ENCODE measurements at places on chromosomes 3 and 15.

DNA sequence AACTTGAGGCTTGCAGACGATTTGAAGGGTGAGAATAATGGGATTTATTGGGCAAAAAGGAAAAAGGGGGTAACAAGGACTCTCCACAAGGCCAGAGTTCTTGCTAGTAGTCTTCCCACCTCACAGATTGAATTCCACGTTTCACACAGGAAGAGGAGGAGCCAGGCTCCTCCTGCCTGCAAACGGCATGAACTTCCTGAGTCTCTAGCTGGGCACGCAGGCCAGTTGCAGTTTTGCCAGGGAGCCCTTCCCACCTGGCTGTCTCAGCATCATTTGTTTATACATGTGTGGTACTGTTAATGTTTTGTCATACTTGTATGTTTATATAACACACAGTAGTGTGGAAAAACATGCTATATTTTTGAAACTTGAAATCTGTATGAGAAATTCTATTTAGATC, 155.0 kb downstream of the NLGN1 start:
- no peak for DNase-seq

- DNase-seq, result no peak
These were observed 59.7 kb downstream of the SENP2 start for GRCh38 chr3:185645596-185646381.

GRCh38 chr3:129974833-129975704, 549 bp downstream of the TRH start:
- no peak for DNase-seq

DNA sequence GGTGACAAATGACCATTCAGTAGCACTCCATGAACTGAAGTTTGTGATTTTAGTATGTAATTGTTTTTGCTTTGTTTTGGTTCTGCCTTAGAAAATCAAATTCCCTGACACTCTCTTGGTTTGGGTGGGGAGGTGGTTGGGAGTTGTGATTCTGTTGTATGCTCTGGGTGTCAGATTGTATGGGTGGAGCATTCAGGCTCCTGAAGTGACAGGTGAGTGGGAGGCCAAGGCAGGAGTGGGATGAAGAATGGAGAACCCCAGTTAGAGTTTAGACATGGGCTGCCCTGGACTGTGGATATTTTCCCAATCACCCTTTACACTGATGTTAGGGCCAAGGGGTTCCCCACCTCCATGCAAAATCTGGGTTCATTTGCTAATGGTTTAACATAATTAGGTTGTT, 83.6 kb downstream of the ARPP21 start:
- DNase-seq, result no peak

GRCh38 chr15:56812221-56812620, 78.9 kb upstream of the ZNF280D start:
- no peak for DNase-seq

DNA sequence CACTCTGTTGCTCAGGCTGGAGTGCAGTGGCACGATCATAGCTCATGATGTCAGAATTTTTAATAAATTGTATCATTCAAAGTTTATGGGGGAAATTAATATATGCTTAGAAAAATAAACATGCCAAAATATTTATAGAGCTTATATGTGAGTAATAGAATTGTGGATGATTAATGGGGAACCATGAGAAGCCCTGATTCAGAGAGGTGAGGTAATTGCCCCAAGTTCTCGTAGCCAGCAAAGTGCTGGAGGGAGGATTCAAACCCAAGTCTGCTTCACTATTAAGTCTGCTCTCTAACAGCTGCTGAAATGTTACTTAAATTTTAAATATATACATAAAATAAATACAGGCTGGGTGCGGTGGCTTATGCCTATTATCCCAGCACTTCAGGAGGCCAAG, 26.2 kb upstream of the IGF2BP2 start:
- no peak for DNase-seq

DNA sequence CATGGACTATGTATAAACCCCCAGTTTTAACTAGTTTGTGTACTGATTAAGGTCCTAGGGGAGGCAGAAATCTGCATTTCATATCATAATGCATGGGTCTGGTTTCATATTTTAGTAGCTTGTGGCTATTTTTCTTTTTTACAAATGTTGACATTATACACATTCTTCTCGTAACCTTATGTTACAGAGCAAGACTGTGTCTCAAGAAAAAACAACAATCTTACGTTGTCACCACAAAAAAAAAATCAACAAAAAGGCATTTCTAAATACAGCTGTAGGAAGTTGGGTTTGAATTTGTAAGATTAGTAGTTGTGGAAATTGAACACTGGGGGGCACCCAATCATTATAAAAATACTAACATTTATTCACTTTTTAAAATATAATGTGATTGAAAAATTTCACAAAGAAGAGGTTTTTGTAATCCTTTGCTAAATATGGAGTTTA, 17.9 kb downstream of the SERP1 start:
- DNase-seq, result no peak

DNA sequence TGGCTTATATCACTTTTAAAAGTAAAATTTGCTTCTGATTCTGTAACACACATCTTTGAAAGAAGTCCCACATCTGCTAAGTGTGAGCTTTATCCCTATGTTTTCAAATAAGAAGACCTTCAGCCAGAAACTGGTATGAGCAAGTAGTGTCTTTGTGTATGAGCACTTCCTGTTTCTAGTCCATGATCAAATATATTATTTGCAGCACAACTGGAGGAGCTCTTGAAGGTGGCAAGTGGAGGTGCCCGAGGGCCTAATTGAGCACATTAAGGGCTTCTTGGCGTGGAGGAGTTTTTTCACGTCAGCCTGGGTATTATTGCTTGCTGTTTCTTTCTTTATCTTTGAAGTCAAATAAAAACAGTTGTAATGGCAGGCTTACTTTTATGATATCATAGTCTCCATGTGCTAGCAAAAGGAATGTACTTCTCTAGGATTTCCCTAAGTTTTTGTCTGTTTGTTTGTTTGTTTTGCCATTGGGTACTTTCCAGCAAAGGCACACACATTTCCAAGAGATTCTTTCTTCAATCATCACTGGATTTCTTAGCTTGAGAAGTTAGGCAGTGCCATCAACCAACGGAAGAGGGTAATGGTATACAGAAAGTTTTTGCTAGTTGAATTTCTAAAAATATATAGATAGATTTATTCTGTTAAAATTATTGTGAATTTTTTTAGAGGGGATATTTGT, 68.1 kb downstream of the MEIS2 start:
- no peak for DNase-seq

DNA sequence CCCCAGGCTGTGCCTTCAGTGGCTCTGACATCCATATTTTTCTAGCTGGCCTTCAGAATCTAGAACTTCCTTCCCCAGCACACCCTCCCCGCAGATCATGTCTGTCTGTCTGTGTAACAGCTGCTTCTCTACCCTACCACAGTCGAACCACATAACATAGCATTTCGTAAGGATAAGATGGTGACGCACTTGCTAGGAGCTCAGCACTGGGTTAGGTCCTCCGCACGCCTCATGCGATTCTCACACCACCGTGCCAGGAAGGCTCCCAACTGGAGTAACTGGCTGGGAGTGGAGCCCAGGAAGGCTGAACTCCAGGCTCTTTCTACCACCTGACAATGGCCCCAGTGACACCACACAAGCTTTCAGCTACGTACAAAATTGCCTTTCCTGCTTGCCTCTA, 168.6 kb downstream of the STT3B start:
- DNase-seq, result no peak

GRCh38 chr3:123907720-123908119, 23.6 kb upstream of the MYLK start:
- no peak for DNase-seq

GRCh38 chr3:81726735-81727134, 34.7 kb downstream of the GBE1 start:
- no peak for DNase-seq

GRCh38 chr3:128537091-128537703, 44.2 kb upstream of the GATA2 start:
- no peak for DNase-seq

GRCh38 chr3:116039651-116039985, 405.7 kb downstream of the LSAMP start:
- no peak for DNase-seq

GRCh38 chr15:33492434-33493052, 181.8 kb downstream of the RYR3 start:
- DNase-seq, result no peak

DNA sequence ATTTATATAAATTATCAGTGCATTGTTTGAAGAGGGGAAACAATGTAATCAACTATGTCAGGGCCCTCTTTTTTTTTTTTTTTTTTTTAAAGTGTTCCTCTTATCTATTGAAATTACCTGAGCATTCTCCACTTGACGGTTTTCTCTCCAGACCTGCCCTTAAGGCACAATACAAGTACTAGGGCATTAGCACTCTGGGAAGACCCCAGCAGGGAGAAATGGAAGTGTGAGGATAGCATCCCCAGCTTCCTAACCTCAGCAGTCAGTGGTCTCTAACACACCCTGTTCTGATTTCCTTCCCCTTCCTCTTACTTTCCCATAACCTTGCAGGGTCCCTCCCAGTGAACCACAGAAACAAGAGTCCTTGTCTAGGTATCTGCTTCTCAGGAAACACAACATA, 458.3 kb upstream of the ARL6 start:
- DNase-seq, result no peak

DNA sequence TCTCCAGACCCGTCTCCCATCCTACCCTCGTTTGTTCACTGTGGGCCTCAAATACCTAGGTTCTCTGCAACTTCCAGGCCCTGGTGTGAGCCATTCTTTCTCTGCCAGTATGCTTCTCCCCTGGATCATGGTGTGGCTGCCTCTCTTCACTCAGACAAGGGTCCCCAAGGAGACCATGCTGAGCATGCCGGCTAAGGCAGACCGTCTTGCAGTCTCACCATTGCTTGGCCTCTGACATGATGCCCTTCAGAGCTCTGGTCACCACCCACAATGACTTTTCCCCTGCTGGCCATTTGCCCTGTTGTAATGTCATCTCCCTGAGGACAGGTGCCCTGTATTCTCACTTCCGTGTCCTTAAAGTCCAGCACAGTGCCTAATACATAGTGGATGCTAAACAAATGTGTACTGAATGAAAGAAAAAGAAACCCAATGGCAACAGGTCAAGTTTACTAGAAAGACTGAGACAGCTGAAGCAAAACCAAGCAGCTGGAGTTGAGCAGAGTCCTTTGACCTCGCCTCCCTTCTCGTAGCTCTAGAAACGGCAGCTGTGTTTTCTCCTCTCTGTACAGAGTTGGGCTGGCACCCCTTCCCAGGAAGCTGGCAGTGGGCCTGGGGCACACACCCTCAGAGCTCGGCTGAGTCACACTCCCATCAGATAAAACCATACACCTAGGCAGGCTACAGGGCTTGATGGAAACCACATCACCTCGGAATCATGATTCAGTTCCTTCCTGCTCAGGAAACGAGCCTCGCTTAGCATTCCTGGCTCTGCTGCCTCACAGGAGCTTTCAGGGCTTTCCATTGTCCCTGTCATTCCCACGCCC, 8.6 kb downstream of the TLR9 start:
- no peak for DNase-seq

GRCh38 chr3:172224560-172225214, 185.3 kb downstream of the FNDC3B start:
- no peak for DNase-seq

- DNase-seq, result no peak
These were observed 60.0 kb upstream of the IL12A start for GRCh38 chr3:159928666-159929065.

DNA sequence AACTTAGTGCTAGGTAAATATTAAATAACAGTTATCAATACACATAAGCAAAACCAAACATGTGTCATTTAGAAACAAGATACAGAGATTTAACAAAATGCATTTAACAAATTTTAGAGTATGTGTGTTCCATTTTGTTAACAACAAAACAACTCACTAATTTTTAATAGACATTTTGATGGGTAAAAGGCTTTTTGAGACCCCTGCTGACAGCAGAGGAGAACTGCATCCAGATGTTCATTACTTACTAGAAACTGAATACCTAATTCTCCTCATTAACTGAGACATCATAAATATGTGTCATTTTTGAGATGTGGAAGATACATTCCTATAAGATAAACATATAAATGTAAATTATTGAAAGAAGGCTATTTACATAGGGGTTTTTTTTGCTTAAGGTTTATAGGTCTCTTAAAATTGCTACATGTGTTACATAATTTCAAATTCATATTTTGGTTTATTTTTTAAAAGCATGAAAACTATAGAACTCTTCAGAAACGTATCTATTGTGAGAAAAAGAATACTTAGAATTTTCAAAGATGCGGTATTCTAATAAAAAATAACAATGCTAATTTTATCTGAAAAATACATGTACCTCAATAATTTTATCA, 1009.8 kb downstream of the TUSC7 start:
- DNase-seq, result no peak
